Nucleus accumbens (tissue), 56 donors: ENCODE measurements at places on chromosomes 1 and 21.

DNA sequence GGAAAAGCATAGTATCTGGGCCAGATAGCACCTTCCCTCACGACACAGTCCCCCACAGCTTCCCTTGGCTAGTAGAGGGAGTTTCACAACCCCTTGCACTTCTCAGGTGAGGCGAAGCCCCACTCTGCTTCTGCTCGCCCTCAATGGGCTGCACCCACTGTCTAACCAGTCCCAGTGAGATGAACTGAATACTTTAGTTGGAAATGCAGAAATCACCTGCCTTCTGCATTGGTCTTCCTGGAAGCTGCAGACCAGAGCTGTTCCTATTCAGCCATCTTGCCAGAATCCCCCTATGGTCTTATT lies 243.2 kb upstream of the FAM78B start:
- no peak for DNase-seq

DNA sequence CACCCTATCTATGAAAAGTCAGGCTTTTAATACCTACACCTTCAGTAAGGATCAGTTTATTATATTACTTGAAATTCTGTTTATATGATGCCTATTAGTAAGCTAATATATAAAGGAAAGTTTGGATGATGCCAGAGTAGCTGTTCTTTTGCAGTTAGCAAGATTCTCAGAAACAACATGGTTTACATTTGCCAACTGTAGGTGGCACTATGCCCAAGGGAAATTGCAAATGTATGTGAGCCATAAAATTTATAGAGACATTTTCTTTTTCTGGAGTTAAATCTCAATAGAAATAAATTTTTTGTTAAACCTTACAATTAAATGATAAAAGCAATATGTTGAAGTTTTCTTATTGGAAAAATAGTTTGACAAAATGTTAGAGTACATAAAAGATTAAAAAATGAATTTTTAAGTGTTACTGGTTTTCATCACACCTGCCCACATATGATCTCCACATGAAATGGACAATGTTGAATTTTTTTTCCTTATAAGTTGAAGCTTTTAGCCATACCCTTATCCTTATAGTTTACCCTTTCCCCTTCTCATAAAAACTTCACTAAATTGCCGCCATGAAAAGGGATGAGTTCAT lies 32.1 kb upstream of the EPHX4 start:
- DNase-seq, result no peak

GRCh38 chr1:68144856-68145255 lies 87.5 kb downstream of the WLS start:
- no peak for DNase-seq

GRCh38 chr1:236808564-236809130 lies 13.6 kb downstream of the MTR start:
- DNase-seq, result no peak

GRCh38 chr21:29290240-29290639 lies 8.5 kb upstream of the BACH1 start:
- DNase-seq, result no peak

- no peak for DNase-seq
Observed at GRCh38 chr21:39022863-39023693, 160.2 kb downstream of the PSMG1 start.

DNA sequence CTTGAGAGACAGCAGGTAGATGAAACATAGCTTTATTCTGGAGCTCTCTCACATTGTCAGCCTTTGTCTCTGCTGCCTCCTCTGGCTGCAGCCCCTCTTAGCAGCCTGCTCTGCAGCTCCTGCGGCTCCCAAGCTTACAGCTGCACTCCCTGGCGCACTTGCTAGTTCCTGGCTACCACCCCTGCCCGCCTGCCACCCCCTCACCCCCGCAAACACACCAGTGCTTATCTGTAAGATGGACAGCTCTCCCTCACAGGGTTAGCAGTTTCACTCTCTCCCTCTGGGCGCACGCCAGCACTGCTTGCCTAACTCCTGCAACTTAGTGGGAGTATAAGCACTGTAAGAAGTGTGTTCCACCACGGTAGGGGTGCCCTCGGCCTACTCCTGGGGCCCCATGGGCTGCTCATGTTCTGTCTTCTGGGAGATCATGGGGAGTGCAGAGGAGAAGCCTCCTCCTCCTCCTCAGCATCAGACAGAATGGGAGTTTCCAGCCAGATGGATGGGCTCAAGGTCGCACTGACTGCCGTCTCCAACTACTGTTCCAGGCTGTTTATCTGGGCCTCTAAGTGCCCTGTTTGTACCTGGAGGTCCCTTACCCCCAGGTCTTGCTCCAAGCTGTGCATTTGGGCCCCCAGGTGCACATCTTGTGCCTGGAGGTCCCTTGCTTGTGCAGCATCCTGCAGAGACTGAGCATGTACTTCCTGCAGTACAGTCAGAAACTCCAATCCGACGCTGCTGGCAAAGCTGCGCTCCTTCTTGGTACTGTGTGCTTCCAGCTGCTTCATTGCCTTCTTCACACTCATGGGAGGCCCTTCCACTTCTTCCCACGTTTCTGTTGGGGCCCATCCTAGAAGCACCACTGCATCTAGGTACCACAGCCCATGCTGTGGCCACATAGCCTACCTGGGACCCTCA lies 1388.1 kb downstream of the AMY1C start:
- no peak for DNase-seq
